ENCODE measurements at places on chromosomes 3 and 15.

GRCh38 chr3:186953011-186953487 is 22.7 kb downstream of the ST6GAL1 start:
- no peaks in the 10 kb centered on the region for H3K27me3 ChIP-seq
- no peak overlapping the region for H3K4me3 ChIP-seq
- H3K36me3 ChIP-seq = no peaks in the 10 kb centered on the region

GRCh38 chr15:70262591-70263274 is 165.0 kb upstream of the TLE3 start:
- H3K4me3 ChIP-seq = no peak overlapping the region
- H3K27ac ChIP-seq = no peak overlapping the region
- H3K4me1 ChIP-seq = peaks cover 37% of the 10 kb centered on the region
- no peak for DNase-seq

DNA sequence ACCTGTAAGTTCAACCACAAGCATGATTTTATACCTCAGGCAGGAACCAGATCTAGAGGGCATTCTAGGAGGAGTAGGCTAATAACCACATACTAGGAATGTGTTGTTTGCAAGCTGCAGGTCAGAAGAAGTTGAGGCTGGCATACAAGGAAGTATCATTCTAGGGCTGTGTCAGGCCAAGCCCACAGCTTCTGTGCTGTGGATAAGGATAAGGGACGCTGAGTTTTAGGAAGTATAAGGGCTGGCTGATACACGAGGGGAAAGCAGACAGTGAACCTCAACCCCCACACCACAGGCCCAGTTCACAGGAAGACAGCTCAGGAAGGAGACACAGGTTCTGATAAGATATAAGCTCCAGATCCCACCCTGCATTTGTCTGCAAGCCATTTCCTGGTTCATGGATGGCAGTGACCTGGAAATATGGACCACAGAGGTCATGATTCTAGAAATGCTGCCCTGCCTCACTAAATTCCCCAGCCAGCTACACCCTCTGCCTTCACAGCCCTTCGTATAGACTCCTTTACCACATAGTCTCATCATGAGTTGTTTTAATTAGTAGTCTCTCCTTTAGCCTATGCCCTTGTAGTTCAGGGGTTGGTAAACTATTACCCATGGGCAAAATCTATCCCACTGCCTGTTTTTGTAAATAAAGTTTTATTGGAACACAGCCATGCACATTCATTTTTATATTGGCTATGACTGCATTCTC is 260.7 kb downstream of the OPA1 start:
- no peak for DNase-seq
- H3K4me1 ChIP-seq = peaks cover 26% of the 10 kb centered on the region
- no peaks in the 10 kb centered on the region for H3K36me3 ChIP-seq
- no peaks in the 10 kb centered on the region for H3K27me3 ChIP-seq
- H3K27ac ChIP-seq = no peak overlapping the region

DNA sequence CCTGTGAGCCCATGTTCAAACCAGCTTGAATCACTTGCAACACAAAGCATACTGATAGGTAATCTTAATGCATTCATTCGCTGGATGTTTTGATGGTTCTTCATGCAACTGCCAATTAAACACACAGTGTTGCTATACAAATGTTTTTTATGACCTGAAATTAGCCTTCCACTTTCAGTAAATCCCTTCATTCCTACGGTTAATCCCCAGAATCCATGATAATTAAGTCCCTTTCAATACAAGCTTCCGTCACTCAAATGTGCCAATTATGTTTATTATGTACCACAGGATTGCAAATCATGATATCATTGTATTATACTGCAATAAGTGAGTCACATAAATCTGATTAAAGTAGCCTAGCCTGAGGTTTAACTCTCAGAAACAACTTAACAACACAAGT is 14.5 kb upstream of the LYZL4 start:
- H3K36me3 ChIP-seq = no peaks in the 10 kb centered on the region
- no peak for DNase-seq
- no peak overlapping the region for H3K4me3 ChIP-seq

GRCh38 chr15:49692514-49693090 is 71.8 kb downstream of the DTWD1 start:
- H3K4me3 ChIP-seq = no peak overlapping the region
- no peaks in the 10 kb centered on the region for H3K36me3 ChIP-seq
- H3K27ac ChIP-seq = no peak overlapping the region
- no peaks in the 10 kb centered on the region for H3K27me3 ChIP-seq
